ENCODE measurements at places on chromosomes 5 and 9. TPM values are rescaled to one million over a fixed set of nuclear protein-coding genes. Genes with fewer than 3 reads are reported as not detected.

LHX6 gene
- polyA plus RNA-seq = 1.7 TPM

NOXA1 gene
- 40.0 TPM for polyA plus RNA-seq

GFI1B gene
- 0.14 TPM for polyA plus RNA-seq

C6 gene
- 30.9 TPM for polyA plus RNA-seq

FOXD1 gene
- not detected for polyA plus RNA-seq

KIF24 gene
- 0.38 TPM for polyA plus RNA-seq

TAF1L gene
- polyA plus RNA-seq = 0.04 TPM

FOXD4L4 gene
- polyA plus RNA-seq = 0.08 TPM

OR1J2 gene
- 0.12 TPM for polyA plus RNA-seq

ANKDD1B gene
- 1.3 TPM for polyA plus RNA-seq

TEX48 gene
- not detected for polyA plus RNA-seq

CAMK4 gene
- 0.04 TPM for polyA plus RNA-seq

SLC6A7 gene
- polyA plus RNA-seq = not detected

Measured in pancreas (tissue), 10 donors.